Spinal cord (tissue), 10 donors: ENCODE measurements at places on chromosomes 6 and 20. TPM values are rescaled to one million over a fixed set of nuclear protein-coding genes. Genes with fewer than 3 reads are reported as not detected.

DNA sequence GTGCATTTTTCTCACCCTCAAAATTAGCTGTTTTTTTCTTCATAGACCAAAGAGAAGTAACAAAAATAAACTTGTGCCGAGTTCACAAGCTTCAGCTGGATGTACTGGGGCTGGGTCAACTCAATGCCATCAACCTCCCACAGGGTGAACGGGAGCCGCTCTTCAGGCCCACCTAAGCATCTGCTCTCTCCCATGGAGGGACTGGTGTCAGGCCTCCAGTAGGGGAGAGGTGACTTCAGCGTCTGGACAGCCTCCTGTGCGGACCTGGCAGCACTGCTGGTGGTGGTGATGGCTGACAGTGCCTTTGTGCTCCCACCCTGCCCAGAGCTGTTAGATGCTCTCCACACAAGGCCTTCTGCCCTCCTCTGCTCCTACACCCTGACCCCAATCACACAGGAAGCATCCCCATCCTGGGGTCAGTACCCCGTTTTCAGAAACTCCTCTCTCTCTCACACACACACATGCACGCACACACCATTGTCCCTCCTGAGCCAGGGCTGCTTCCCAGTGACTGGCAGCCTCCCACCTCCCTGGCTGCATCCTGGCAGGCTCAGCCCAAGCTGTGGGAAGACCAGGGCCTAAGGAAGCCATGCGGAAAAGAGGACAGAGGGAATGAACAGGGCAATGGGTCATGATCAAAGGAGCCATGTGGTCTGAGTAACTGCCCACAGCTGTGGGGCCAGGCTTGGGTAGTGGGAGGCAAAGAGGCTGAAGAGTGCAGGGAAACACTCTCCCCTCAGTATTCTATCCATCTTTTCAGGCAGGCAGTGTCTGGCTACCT, 17.7 kb downstream of the CST8 start:
- DNase-seq: no peak

- no peak for DNase-seq
Measured at GRCh38 chr6:120096696-120097260, 747.2 kb upstream of the MAN1A1 start.

DNA sequence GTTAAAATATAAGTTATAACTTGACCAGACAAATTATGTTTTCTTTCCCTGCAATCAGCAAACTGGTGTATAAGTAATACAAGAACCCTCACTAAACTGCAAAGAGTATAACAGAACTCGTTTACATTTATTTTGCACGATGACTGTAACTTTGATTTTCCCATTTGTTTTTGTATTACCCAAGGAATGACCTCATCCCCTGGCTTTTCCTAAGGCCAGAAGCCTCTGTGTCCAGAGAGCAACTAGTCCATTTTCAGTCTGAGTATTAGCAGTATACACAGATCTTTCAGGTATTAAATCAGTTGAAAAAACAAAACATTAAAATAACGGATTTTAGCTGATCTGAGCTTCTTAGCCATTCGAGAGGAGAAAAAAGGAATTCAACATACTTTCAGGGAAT, 17.2 kb downstream of the COL19A1 start:
- no peak for DNase-seq

DNA sequence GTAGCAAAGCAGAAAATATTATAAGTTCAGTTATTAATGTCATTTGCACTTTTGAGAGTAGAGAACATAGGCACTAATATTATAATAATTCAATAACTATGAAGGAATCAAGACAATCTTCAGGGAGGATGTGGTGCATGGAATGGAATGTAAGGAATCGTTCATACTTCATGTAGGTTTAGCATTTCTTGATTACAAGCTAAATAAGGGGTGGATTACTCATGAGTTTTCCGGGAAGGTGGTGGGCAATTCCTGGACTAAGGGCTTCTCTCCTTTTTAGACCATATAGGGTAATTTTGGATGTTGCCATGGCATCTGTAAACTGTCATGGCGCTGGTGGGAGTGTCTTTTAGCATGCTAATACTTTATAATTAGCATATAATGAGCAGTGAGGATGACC, 9.1 kb upstream of the BTNL2 start:
- no peak for DNase-seq

DNA sequence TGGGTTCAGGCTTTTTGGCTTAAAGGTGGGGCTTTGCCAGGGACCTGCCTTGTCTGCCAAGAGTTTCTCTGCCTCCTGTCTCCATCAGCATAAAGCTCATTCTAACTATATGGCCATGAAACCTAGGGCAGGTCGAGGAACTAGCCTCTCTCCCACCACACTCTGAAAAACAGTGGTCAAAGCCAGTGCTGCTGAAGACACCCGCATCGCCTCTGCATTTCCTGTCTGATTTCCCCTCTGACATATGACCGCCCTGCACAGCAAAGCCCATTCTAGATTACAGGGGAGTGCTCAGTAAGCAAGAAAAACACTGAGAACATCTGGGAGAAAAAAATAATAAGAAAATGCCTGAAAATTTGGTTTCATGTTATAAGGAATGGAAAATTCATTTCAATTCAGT, 573.6 kb downstream of the PRKN start:
- no peak for DNase-seq

SCRT2 gene
- polyA plus RNA-seq: 9.8 TPM
